ENCODE measurements at places on chromosomes 12 and 14. TPM values are rescaled to one million over a fixed set of nuclear protein-coding genes. Genes with fewer than 3 reads are reported as not detected.

GRCh38 chr14:22390195-22390594, 198.8 kb downstream of the DAD1 start:
- no peak for DNase-seq

GRCh38 chr12:42482748-42483520, 106.6 kb downstream of the PRICKLE1 start:
- peak; percentile 61 for DNase-seq

CPNE6 gene
- total RNA-seq: not detected

DNA sequence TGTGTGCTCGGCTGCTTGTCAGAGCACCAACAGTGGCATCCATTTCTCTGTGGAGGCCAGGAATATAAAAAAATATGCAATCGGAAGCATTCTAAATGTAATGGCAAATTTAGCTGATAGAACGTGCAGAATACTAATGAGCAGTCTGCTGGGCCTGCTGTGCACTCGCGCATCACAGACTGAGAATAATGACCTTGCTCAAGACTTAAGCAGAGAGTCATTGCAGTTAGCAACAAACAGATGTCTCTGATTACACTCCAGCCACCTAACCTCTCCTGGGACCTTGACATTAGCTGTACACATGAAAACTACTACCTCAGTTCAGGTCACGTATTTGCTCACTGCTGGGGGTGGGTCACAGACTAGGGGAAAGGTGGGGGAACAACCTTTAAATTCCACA, 269.2 kb upstream of the DAAM1 start:
- no peak for DNase-seq

HNF1A gene
- total RNA-seq: not detected

- DNase-seq: no peak
These were observed 280.2 kb upstream of the PWP1 start for GRCh38 chr12:107405436-107405835.

DNA sequence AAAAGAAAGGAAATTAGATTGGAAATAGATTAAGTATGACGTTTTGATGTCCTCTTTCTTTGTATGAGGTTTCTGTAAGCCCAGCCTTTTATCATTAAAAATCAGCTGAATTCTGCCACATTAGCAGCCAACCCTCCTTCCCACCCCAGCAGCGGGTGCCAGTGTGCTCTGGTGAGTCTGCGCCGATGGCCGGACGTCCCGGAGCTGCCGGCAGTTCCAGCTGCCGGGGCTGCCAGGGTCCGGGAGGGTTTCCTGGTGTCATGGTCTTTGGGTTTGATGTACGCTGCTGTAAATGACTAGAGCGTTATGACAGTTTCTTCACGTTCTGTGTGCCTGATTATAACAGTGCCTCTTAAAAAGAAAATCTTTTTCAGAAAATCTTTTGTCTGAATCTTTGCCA, 51.5 kb upstream of the DYNC1H1 start:
- DNase-seq: no peak

CARMIL3 gene
- total RNA-seq: 0.20 TPM

- DNase-seq: no peak
These were observed 49.4 kb upstream of the BCL11B start for GRCh38 chr14:99321236-99321925.

SAMD15 gene
- total RNA-seq: 0.86 TPM

GRCh38 chr14:50082784-50083466, 33.4 kb downstream of the VCPKMT start:
- DNase-seq: no peak

AMHR2 gene
- not detected for total RNA-seq

TMEM121 gene
- total RNA-seq: 0.68 TPM

DNA sequence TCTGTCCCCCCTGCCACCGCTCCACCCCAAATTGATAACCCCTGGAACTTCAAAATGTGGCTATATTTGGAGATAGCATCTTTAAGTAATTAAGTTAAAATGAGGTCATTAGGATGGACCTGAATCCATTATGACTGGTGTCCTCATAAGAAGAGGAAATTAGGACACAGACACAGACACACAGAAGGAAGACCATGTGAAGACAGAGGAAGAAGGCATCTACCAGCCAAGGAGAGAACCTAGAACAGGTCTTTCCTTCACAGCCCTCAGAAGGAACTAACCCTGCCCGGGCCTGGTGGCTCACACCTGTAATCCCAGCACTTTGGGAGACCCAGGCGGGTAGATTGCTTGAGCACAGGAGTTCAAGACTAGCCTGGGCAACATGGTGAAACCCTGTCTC, 3.6 kb upstream of the HRK start:
- no peak for DNase-seq

SEL1L gene
- total RNA-seq: 152 TPM

DNA sequence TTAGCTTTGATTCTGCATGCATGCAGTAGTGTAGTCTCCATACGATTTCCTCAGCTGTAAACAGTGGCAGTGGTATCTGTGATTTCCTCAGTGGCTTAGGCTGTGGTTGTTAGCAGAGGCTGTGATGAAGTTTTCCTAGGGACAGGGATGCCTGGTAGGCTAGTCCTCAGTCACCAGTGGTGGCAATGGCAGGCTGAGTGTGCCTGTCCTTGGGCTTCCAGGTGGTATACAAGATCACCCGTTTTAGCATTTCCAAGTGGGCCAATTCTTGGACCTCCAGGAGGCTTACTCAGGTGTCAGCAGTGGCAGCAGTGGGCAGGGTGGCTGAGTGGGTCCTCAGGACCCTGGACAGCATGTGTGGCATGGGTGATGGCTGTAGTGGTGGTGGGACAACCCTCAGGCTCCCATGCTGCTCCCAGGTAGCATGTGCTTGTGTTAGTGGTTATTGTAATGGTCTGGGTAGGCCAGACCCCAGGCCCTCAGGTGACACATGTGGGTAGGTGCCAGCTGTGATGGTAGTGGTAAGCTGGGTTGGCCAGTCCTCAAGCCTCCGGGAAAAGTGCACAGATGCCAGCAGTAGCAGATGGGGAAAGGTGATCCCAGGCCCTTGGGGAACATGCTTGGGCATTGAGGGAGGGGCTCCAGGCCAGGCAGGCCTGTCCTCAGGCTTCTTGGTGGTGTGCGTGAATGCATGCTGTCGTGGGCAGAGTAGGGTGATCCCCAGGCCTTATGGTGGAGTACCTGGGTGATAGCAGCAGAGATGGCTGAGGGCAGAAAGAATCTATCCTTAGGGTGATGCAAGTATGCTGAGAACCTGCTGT, 146.5 kb downstream of the PAPOLA start:
- no peak for DNase-seq

PLA2G1B gene
- not detected for total RNA-seq

IQSEC3 gene
- total RNA-seq: not detected

- no peak for DNase-seq
These were observed at the start of gene CCDC63 for GRCh38 chr12:110846615-110847566. Gene CCDC63 (plus strand): TSS chr12:110846987. CDS start chr12:110852955, 5,968 bp downstream.

DNA sequence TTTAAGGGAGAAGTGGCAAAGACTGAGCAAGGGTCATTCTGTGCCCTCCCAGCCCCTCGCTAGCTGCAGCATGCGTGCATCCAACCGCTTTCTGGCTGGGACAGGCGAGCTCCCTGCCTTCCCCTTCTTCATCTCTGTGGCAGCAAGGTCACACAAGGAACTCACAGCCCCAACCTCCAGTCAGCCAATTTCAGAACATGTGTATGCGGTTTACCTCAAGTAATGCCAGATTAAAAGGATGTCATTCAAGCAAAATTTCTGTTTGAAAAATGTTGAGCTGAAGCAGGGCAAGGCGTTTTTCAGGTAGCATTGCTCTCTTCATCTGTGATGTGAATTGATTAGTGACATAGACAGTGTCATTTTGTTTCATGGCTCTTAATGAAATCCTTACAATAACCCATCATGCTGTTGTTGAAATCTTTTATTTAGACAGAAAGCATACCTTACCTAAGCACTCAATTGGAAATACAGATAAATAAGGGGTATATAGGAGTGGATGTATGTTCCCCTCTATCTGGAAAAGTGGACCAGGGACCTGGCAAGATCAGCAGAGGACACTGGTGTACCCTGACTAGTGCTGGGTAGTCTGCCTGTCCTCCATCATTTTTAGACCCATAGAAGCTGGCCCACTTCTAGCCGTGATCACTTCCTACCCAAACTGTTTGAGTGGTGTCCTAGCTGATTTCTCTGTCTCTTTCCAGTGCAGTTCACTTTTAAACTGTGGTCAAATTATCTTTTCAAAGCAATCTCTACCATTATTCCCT, 82.8 kb upstream of the NEDD1 start:
- no peak for DNase-seq

- DNase-seq: peak; percentile 70
These were observed 183.8 kb upstream of the HIF1A start for GRCh38 chr14:61511558-61511948.

Data from MCF 10A (cell line).